ENCODE measurements at places on chromosomes 11 and 22.

DNA sequence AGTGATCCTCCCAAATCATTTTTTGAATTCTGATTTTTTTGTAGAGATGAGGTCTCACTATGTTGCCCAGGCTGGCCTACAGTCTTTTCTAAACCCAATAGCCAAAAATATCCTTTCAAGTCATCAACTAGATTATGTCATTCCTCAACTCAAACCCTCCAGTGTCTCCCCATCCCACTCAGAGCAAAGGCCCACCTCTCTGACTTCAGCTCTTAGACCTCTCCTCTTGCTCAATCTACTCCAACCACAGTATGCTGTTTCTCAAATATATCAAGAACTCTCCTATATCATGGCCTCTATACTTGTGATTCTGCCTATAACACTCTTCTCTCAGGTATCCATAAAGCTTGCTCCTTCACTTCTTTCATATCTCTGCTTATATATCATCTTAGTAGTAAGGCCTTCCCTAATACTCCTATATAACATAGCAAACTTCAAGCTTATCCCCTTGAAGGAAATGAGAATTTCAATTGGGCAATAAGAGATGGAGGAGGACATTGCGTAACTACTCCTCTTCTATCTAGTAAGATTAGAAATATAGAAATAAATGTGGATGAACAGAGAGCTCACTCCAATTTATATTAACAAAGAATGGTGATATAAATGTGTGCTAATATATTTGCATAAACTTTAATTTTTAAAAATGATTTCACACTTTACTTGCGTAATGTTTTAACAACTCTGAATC, 24.5 kb downstream of the DLG2 start:
- no peak for DNase-seq

DNA sequence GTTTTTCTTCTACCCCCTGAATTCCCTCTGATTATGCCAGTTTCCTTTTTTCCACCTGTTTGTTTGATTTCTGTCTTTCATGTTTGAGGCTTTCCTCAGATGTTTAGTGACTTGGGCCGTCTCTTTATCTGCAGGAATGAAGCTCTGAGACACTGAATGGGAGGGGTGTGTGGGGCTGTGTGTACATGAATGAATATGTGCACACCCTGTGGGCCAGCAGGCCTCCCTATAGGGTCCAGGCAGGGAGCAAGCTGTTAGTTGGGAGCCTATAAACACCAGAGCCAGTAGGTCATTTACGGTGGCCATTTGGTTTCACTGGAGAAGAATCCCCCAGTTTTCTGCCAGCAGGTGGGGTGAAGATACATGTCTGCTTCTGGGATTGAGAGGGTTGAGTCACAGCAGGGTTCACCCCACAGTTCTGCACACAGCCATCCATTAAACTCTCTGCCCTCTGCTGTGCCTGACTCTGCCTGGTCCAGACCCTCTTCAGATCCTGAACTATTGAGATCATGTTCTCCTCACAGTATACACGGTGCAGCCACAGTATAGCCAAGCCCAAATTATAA, 34.8 kb downstream of the BARX2 start:
- no peak for DNase-seq

DNA sequence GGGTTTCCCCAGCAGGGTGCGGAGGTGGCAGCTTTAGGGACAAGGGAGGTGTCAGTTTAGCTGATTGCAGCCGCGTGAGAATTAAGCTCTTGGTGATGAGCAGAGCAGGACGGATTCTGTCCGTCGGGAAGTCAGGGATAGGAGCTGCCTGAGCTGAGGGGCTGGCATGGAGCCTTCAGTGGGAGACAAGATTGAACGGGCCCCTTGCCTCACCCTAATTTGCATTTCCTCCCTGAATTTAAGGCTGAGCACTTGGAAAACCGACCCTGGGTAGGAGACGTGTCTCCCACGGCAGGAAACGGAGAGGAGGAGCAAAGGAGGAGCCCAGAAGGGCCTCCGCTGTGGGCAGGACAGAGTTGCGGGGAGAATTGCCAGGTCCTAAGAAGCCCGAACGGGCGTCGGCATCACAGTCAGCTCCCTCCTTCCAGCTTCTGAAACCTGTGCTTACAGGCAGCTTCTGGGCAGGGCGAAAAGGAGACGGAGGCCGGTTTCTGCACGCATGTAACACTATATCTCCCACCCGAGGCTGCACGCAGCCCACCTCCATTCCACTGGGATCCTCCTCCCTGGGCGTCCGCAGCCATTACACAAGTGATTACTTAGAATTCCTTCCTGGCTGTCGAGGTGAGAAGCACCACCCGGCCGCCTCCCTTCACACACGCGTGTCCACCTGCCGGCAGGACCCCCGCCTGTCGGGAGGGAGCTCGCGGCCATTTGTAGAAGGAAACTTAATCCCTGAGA, 345.8 kb downstream of the BRD1 start:
- no peak for DNase-seq

DNA sequence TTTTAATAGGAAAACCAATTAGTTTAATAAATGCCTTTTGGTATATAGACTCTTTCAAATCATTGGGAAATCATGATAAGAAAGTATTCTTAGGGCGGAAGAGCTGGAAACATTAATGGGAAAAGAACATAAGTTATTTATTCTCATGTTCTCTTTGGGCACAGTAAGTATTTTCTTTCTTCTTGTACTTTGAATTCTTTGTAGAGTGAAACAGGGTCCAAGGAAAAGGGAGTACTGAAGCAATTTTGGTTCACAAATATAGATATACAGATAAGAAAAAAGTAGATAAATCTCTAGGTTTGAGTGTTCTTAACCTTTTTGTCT, 123.2 kb downstream of the MICAL2 start:
- DNase-seq = no peak

DNA sequence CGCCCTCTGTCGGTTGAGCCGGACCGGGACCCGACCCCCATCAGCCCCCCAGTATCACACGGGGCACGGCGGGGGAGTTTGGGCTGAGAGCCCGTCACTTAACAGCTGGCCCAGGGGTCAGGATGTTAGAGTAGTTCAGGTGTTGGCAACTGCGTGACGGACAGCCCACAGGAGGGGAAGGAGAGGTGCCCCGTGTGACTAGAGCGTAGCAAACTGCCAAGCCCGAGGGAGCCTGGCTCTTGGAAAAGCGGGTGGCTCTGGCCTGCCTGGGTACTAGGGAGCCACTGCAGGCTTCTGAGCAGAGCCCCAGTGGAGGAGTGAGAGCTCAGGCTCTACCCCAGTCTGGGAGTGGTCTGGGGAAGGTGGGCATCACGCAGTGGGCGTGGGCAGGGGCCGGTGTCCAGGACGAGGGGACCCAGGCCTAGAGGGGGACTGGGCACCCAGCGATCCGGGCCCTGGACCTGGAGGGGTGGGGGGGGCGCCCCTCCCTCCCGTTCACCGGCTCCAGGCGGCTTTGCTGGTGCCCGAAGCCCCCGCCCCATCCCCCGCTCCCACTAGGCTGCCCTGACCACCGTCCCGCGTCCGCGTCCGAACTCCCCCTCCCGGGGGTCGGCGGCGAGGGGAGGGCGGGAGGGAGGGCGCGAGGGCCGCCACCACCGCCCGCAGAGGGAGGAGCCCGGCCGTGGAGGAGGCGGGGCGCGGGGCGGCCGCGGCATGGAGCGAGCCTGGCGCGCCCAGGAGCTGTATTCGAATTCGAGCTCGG, 24.4 kb downstream of the SHANK3 start:
- no peak for DNase-seq

DNA sequence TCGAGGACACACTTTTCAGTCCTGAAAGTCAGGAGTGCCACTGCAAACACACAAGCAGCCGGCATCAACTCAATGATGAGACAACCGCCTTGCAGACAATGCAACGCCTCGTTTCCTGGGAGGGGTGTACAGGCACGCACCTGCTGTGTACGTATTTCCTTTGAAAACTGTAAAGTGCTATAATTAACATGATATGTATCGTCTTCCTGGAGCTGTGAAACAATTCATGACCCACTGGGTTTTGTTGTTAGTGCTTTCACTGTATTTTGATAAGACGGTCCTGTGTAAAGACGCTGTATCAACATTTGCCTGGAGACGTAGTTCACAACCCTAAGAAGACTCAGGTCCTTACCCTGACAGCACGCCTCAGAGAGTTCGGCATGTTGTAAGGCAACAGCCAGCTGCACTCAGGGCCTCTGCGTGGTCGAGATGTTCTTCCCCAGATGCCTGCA, 105.7 kb upstream of the ANO1 start:
- peak; percentile 16 for DNase-seq

DNA sequence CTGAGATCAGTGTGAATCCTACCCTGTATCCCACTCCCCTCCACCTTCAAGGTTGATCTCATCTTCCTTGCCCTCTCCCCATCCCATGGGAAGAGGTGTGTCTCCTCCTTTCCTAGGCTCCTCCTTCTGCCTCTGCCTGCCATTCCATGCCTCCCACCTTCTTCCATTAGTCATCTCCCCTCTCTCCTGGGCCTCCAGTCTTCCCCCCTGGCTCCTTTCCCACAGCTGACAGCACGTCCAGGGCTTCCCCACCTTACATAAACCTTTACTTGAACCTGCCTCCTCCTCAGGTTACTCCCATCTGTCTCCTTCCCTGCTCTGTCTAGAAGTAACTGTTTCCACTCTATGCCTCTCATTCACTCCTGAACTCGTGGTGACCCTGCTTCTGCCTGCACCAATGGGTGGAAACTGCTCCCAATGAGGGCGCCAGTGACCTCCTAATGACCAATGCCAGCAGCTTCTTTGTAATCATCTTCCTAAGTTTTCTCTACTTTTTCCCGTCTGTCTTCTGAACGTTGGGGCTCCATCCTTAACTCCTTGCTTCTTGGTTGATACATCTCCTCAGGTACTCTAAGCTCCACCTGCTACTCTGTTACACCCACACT, 266.9 kb upstream of the NARS2 start:
- DNase-seq = no peak

GRCh38 chr11:47177229-47177845, 658 bp upstream of the ARFGAP2 start:
- peak; percentile 78 for DNase-seq

DNA sequence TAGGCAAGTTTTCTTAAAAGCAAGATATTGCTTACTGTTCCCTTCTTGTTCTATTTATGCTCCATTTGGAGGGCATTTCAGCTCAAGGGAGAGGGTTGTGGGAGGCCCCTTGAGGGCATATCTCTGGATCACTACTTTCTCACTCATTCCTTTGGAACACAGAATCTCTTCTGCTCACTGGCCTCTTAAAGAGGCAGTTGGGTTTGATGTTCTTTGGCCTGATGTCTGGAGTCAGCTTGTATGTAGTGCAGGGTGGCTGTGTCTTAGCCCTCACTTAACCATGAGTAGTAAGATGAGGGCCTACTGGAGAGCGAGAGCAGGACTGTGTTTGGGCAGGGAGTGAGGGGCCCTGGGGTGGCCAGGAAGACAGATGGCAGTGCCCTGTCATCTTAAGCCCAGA, 3.6 kb downstream of the INCENP start:
- no peak for DNase-seq

DNA sequence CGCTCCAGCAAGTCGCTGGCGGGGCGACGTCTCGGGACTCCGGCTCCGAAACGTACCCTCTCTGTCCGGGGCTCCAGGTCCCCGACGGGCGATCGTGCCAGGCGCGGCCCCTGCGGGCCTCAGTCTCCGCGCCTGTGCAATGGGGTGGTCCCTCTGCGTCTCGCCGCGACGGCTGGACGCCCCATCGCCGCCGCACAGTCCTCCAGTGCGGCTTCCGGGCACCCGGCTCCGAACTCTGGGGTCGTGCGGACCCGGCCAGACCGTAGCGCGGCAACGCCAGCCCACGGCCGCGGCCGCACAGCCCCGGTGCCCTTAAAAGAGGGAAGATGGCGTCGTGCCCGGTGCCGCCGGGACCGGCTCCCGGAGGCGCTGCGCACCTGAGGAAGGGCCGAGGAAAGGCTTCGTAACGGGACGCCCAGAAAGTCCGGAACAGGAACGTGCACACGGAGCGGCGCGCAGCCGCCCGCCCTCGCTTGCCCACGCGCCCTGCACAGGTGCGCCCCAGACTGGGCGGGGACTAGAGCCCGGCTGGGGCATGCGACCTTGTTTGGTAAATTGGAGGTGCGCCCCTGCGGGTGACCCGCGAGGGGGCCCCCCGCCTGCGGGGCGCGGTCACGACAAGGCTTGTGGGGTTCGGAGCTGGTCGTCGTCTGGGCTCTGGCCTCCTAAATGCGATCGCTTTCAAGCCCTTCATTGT, 525 bp downstream of the BIK start:
- peak; percentile 48 for DNase-seq

- no peak for DNase-seq
Measured at GRCh38 chr11:113493206-113493605, 18.0 kb upstream of the DRD2 start.

DNA sequence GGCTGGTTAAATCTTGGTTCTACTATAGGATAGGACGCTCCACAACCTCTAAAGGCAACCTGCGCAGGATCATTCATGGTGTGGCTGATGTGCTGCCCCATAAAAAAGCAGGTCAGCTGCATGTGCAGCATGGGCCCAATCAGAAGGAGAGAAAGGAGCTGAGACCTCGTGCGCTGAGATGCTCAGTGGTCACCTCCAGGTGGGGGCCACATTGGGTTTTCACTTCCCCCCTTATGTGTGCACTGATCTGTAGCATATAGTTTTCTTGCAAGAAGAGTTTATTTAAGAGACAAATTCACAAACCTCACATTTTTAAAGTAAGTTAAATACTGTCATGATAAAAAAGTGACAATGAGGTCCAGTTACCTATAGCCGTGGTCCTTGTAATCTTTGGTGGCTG, 24.3 kb downstream of the SERPIND1 start:
- no peak for DNase-seq

DNA sequence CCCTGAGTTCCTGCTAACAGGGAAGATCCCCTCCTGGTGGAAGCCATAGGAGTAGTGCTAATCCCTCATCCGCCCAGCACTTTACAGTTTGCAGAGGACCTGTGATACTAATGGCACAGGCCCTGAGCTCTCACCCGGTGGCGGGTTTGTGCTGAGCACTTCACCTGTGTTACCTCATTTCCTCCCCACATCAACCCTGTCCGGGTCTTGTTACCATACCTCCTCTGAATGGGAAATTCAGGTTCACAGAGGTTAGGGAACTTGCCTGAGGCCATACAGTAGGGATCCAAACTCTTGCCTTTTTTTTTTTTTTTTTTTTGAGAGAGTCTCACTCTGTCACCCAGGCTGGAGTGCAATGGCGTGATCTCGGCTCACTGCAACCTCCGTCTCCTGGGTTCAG, 25.2 kb downstream of the CAPN1 start:
- DNase-seq = no peak

DNA sequence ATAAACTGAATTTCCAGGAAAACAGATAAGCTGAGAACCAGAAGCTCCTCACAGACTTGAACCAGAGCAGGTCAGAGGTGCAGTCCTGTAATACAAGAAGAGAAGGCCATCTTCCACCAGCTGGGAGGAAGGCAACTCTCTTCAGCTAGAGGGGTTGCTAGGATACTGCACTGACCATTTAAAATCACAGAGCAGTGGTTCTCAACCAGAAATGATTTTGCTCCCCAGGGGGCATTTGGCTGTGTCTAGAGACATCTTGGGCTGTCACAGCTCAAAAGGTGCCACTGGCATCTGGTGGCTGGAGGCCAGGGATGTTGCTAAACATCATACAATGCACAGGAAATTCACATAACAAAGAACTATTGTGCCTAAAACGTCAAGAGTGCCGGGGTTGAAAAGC, 17.2 kb downstream of the OPCML start:
- no peak for DNase-seq
